Astrocyte (in vitro differentiated cells and primary cell): ENCODE measurements at places on chromosomes 7 and 10. TPM values are rescaled to one million over a fixed set of nuclear protein-coding genes. Genes with fewer than 3 reads are reported as not detected.

SLF2 gene
- total RNA-seq, result 19.6 and 20.3 TPM in 2 replicates

DNA sequence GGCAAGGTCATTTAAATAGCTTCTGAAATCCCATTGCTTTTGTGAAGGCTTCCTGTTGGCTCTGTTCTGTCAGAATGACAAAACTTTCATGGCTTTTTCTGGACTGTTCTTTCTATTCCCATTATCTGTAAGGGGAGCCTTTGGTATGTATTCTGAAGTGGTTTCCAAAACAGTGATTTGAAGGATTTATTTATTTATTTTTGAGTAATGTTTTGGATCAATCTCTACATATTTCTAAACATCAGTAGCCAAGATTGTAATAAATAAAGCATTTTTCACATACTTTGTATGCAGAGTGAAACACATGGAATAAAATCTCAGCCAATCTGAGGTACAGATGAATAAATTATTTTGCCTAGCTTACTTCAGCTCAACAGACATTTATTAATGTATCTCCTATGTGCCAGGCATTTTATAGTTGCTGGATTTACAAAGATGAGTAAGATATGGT, 121.1 kb downstream of the BBS9 start:
- no peaks in the 10 kb centered on the region for H3K4me1 ChIP-seq
- no peak overlapping the region for H3K27ac ChIP-seq
- H3K4me3 ChIP-seq, result no peak overlapping the region
- no peaks in the 10 kb centered on the region for H3K27me3 ChIP-seq
- peak; percentile 93 for DNase-seq

IL15RA gene
- 2.9 and 3.1 TPM in 2 replicates for total RNA-seq

- H3K27ac ChIP-seq, result no peak overlapping the region
- H3K36me3 ChIP-seq, result no peaks in the 10 kb centered on the region
- no peaks in the 10 kb centered on the region for H3K27me3 ChIP-seq
- no peak overlapping the region for H3K4me3 ChIP-seq
These were observed 4.1 kb downstream of the PIP4K2A start for GRCh38 chr10:22710139-22710745.

DNA sequence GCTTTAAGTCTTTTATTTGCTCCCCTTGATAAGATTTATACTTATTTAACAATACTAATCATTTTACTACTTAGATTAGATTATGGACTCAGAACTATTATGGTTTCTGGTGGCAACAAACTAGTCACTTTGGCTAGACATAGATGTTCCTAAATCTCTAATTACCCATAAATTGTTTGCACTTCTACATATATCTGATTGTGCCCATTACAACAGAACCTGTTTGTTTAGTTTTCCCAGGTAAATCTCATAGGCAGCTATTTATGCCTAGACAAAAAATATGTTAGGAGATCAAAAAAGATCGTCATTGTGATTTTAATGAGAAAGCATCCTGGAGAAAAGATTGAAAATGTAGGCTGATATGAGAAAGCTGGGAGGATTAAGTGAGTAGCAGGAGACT, 14.4 kb downstream of the UBN2 start:
- no peaks in the 10 kb centered on the region for H3K27me3 ChIP-seq
- H3K4me3 ChIP-seq, result no peak overlapping the region
- H3K36me3 ChIP-seq, result peaks cover 13% of the 10 kb centered on the region
- no peak overlapping the region for H3K27ac ChIP-seq
- no peak for DNase-seq

ZC3HAV1L gene
- total RNA-seq, result 11.9 and 12.3 TPM in 2 replicates

DNA sequence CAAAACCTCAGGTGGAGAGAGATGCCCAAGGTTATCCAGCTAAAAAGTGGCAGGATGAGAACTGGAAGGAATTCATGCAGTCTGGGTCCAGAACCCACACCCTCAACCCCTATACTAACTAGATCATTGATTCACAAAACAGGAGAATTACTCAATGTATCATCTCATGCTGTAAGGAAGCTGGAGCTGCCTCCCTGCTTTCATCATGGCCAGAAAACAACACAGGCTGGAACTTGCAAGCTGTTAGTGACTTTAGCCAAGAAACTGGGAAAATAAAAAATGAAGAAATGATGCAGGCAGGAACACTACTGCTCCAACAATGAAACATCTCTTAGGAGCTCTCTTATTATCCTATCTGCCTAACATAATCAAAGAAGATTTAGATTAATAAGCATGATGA, 619.8 kb upstream of the CELF2 start:
- H3K27ac ChIP-seq, result no peak overlapping the region
- no peaks in the 10 kb centered on the region for H3K4me1 ChIP-seq
- no peaks in the 10 kb centered on the region for H3K36me3 ChIP-seq
- no peak overlapping the region for H3K4me3 ChIP-seq

- peaks cover 15% of the 10 kb centered on the region for H3K4me1 ChIP-seq
- H3K27me3 ChIP-seq, result no peaks in the 10 kb centered on the region
- H3K27ac ChIP-seq, result no peak overlapping the region
- H3K4me3 ChIP-seq, result no peak overlapping the region
These were observed 11.8 kb downstream of the MDFIC start for GRCh38 chr7:114933658-114934057.

DNA sequence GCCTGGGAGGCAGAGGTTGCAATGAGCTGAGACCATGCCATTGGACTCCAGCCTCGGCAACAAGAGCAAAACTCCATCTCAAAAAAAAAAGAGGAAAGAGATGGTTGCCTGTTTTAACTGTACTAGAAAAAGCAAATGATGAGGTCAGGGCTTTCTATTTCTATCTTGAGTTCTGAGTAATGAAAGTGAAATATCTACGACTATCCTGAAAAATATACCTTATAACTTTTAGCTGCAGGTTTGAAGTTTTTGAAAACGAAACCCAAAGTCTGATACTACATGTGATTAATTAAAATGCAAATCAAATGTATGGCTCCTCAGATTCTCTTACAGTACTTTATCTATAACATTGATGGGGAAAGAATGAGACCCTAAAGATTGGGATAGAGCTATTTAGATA, 636.2 kb upstream of the LRRN3 start:
- no peaks in the 10 kb centered on the region for H3K27me3 ChIP-seq
- no peaks in the 10 kb centered on the region for H3K4me1 ChIP-seq
- H3K36me3 ChIP-seq, result no peaks in the 10 kb centered on the region
- H3K4me3 ChIP-seq, result no peak overlapping the region
- no peak for DNase-seq
- H3K27ac ChIP-seq, result no peak overlapping the region

CRHR2 gene
- total RNA-seq, result not detected in 2 replicates

GRID2IP gene
- total RNA-seq, result 0.07 and 0.09 TPM in 2 replicates

DNA sequence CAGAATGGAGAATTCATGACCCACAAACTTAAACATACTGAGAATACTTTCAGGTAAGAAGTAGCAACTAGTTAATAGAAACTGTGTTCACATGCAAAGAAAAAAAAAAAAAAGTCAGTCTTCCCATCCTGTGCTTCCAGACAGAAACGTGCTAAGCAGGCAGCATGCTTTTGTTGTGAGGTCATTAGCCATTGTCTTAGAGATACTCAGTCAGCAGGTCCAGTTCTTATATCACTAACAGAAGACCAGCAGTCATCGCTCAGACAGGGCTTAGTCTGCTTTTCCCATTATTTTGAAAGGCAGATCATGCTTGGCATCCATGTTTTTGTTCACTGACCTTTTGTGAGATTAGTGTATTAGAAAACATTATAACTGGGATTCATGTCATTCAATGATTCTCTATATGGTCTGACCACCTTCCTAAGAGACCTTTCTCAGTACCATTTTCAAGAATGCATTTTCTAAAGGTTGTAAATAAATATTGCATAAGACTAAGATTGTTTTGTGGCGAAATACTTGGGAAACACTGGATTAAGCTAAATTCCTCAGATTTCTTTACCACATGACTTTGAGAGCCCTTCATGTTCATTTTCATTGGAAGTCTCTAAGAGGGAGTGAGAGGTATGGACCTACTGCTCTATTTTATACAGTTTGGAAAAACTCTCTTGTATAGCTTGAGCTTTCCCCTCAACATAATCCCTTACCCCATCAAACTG, 45.0 kb upstream of the AGBL3 start:
- no peaks in the 10 kb centered on the region for H3K27me3 ChIP-seq
- peak; percentile 91 for DNase-seq
- peak overlapping the region; percentile 72 for H3K27ac ChIP-seq
- H3K4me1 ChIP-seq, result peaks cover 23% of the 10 kb centered on the region

HOXA11 gene
- not detected in 2 replicates for total RNA-seq

MGMT gene
- 9.5 and 11.6 TPM in 2 replicates for total RNA-seq

- no peak overlapping the region for H3K4me3 ChIP-seq
- H3K27me3 ChIP-seq, result no peaks in the 10 kb centered on the region
- peaks cover 4% of the 10 kb centered on the region for H3K4me1 ChIP-seq
- no peak overlapping the region for H3K27ac ChIP-seq
- no peak for DNase-seq
- H3K36me3 ChIP-seq, result peaks cover 7% of the 10 kb centered on the region
These were observed 19.1 kb downstream of the ADAM12 start for GRCh38 chr10:126369125-126369710.

GRCh38 chr7:38855867-38856266, 53.1 kb downstream of the VPS41 start:
- H3K4me1 ChIP-seq, result no peaks in the 10 kb centered on the region
- no peak overlapping the region for H3K4me3 ChIP-seq
- DNase-seq, result no peak
- H3K27ac ChIP-seq, result no peak overlapping the region
- H3K27me3 ChIP-seq, result no peaks in the 10 kb centered on the region
- H3K36me3 ChIP-seq, result no peaks in the 10 kb centered on the region

- no peak for DNase-seq
- H3K4me3 ChIP-seq, result no peak overlapping the region
- H3K27ac ChIP-seq, result no peak overlapping the region
- H3K36me3 ChIP-seq, result no peaks in the 10 kb centered on the region
These were observed 422.4 kb downstream of the INHBA start for GRCh38 chr7:41280491-41280890.

- no peak overlapping the region for H3K27ac ChIP-seq
- DNase-seq, result no peak
- no peaks in the 10 kb centered on the region for H3K4me1 ChIP-seq
- no peaks in the 10 kb centered on the region for H3K27me3 ChIP-seq
- H3K36me3 ChIP-seq, result no peaks in the 10 kb centered on the region
These were observed 11.2 kb downstream of the PPP1R3A start for GRCh38 chr7:113907617-113908016.

DNA sequence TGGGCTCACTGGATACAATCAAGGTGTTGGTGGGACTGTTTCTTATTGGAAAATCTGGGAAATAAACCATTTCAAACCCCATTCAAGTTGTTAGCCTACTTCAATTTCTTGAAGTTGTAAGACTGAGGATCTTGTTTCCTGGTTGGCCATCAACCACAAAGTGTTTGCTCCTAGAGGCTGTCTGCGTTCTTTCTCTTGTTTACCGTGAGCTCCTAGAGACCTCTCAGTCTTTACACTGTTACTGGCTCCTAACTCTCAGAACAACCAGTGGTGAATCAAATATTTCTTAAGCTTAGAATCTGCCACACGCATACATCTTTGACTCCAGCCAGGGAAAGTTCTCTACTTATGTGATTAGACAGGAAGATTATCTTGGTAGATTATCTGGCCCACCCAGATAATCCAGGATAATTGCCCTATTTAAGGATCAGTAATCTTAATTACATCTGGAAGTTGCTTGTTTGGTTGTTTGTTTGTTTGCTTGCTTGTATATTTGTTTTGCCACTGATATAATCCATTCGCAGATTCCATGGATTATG, 798.7 kb downstream of the IPMK start:
- H3K4me3 ChIP-seq, result no peak overlapping the region
- H3K27ac ChIP-seq, result no peak overlapping the region
- no peaks in the 10 kb centered on the region for H3K27me3 ChIP-seq
- H3K4me1 ChIP-seq, result no peaks in the 10 kb centered on the region

DNA sequence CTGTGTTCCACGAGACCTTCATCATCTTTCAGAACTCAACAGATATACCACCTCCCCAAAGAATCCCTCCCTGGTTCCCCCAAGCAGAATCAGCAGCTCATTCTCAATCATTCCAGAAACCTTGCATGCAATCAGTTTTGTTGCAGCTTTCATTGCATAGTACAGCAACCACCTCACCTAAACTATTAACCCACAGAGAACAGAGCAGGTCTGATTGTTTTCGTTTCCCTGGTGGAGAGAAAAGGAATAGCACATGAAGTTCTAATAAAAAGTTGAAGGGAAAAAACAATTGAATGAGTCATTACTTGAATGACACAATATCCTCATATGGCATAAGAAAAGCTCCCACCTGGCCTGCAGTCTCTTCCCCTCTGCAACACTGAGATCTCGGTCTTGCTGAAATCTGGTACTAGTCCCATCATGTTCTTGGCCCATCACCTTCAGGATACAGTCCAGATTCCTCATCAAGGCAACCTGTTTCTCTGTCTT, 147.1 kb upstream of the GDF10 start:
- H3K36me3 ChIP-seq, result peaks cover 8% of the 10 kb centered on the region
- no peak overlapping the region for H3K4me3 ChIP-seq
- H3K27ac ChIP-seq, result no peak overlapping the region
- no peak for DNase-seq
- no peaks in the 10 kb centered on the region for H3K4me1 ChIP-seq

PROSER2 gene
- total RNA-seq, result 10.3 and 12.1 TPM in 2 replicates

NME8 gene
- not detected in 2 replicates for total RNA-seq

AGBL3 gene
- total RNA-seq, result 0.72 and 0.91 TPM in 2 replicates

DNA sequence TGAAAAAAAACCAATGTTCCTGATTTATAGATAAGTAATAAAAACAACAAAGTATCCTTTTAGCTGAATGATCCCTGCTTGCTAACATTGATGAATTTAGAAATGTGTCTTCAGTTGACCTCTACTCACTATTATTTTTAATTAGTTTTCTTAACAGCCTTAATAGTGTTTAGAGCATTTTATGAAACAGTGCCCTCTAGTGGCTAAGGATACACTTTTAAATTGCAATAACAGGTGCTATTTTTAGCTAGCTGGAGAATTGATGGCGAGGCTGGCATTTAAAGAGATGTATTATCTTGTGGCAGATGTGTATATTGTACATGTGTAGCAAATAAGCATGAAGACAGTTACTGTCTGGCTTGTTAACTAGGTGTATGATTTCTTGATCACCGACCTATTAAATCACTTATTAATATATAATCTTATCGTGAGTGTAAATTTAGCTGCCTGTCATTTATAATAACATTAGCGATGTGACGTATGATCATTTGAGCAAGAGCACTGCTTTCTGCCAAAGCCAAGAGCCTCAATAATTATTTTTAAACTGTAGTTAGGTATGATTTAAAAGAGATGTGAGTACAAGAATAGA, 451.9 kb downstream of the DPP6 start:
- no peak overlapping the region for H3K4me3 ChIP-seq
- no peaks in the 10 kb centered on the region for H3K27me3 ChIP-seq
- H3K27ac ChIP-seq, result no peak overlapping the region

DNA sequence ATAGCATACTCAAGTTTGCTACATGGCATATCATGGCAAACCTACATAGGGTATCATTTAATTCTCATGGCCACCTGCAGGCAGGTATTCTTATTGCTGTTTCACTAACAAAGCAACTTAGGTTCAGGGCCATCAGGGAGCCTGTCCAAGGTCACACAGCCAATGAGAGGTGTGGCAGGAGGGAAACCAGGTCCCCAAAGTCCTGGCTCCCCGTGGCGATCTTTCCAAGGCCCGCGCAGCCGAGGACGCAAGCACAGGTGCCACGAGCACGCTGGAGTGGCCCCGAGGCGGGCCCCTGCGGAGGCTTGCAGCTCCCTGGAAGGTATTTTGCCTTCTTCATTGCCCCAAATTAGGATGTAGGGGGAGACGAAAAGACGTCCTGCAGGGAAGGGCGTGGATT, 20.8 kb downstream of the PRKAG2 start:
- DNase-seq, result no peak
- no peaks in the 10 kb centered on the region for H3K36me3 ChIP-seq
- H3K27ac ChIP-seq, result no peak overlapping the region
